ENCODE measurements at places on chromosomes 12 and 14. TPM values are rescaled to one million over a fixed set of nuclear protein-coding genes. Genes with fewer than 3 reads are reported as not detected.
A peak's percentile ranks its signal among the peaks of the same experiment; 100 is the strongest.

DNA sequence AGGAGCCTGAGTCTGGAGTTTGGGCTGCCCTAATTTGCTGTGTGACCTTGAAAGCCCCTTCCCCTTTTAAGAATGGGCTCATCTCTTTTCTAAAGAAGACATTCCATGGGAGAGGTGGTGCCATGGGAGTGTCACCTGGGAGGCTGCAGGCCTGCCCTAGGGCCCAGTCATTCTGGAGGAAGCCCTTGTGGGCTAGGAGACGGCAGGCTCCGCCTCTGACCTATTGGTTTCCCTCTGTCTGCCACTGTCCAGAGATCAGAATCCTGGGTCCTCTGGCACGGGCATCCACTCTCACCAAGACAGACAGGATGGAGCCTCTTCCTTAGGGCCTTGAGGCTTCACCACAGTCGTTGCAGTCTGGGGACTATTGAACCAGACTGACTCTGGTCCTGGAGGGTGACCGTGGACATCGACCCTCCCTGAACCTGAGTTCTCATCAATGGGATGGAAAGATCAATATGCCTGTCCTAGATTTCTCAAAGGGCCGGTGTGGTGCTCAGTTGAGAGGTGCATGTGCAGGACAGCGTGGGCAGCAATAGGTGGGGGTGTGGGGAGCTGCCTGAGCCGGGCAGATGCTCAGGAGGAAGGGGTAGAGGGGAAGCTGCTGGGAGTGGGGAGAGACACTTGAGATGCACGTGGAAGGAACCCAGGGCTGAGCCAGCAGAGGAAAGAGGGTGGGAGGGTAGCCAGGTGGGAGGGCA is 12.2 kb upstream of the CLMN start:
- DNase-seq, result no peak

DNA sequence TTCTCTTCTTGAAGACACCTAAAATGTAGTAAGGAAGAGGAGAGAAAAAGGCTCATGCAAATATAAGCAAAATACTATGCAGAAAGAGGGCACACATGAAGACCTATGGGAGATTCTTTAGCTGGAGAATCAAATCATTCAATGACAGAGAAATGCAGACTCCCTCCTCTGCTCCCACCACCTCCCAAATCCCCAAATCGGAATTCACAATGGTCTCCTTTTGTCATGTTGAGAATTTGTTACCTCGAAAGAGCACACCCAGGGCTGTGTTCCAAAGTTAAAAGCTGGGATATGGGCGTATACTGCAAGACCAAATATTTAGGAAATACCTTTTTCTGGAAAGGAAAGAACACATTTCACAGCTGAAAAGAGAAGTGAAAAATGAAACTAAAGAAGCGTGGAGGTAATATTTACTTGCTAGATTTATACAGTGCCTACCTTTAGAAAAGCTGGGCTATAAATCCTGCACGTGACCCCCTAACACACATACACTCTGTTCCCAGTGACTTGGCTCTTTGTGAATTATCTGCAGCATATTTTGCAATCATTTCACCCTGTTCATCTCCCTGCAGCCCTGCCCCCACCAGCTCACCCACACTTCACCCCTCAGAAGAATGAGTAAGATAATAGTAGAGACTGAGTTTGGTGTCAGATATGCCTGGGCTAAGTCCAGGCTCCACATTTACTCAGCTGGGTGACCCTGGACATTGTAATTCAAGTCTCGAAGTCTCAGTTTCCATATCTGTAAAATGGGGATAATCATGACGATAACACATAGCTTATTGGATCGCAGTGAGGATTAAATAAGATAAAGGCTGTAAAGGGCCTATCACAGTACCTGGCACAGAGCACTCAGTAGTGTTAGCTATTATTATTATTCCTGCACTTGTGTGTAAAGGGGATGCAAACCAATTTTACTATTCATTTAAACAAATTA is 2.9 kb upstream of the CACNA1C start:
- DNase-seq, result no peak

DNA sequence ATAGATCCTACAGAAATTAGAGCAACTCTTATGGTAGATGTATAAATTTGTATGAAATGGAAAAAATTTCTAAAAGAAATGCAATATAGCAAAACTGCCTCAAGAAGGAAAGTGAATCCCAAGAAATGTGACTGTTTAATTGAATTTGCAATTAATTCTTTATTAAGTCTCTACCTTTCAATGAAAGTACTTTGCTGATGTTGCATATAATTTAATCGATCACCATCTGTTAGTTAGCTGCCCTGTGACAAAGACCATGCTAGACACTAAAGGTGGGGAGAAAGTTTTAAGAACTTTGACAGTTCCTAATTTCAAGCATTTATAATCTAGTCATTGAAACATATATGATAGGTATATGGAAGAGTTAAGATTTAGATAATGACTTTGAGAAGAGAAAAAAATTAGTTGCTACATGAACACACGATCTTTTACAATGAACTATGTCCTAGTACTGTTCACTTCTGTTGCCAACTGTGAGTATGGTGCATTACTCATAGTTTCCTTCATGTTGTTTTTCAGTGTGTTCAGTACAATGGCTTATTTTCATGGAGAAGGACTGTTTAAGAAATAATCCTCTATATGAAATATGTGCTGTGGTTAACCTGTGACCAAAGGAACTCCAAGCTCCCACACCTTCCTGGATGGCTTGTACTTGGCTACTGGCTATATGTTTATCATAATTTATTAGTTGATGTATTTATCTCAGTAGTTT is 128.4 kb downstream of the METTL25 start:
- no peak for DNase-seq

GRCh38 chr12:56931474-56931978 is 2.7 kb downstream of the SDR9C7 start:
- DNase-seq, result peak; percentile 49

GRCh38 chr14:95953111-95953724 is 76.6 kb downstream of the TUNAR start:
- no peak for DNase-seq

CLEC6A gene
- not detected for polyA plus RNA-seq

- DNase-seq, result peak; percentile 42
Measured at GRCh38 chr12:109949089-109949488, 47.1 kb downstream of the GIT2 start.

DNA sequence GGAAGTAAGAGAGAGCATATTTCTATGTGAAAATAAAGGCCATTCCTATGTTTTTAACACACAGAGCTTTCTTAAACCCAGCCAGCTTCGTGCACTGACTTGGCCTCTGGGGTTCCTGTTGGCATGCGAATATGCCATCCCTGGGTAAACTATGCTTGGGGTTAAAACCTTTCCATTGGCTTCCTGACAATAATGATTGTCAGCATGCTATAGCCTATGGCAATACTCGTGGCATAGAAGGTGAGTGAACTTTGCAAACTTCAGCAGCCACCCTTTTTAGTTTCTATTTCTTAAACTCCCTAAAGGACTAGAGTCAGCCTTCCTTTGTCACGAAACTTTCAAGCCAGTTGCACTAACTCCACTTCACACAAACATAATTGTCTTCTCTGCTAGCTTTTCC is 148.4 kb upstream of the RGS6 start:
- DNase-seq, result no peak

BMAL2 gene
- 4.7 TPM for polyA plus RNA-seq

SRRM4 gene
- 0.39 TPM for polyA plus RNA-seq

PRPF39 gene
- 72.7 TPM for polyA plus RNA-seq

GRCh38 chr14:65019944-65020566 is 33.4 kb downstream of the FNTB start:
- DNase-seq, result peak; percentile 36

PIWIL1 gene
- polyA plus RNA-seq, result not detected

- no peak for DNase-seq
Measured at GRCh38 chr12:129119537-129119936, 266.3 kb downstream of the GLT1D1 start.

- DNase-seq, result no peak
Measured at GRCh38 chr14:64574371-64575107, 24.8 kb downstream of the PPP1R36 start.

CTSG gene
- 1.7 TPM for polyA plus RNA-seq

GRCh38 chr12:128820723-128821432 is 2.9 kb downstream of the SLC15A4 start:
- no peak for DNase-seq

GRCh38 chr14:89616852-89617341 is 199.9 kb upstream of the FOXN3 start:
- DNase-seq, result no peak

RHEBL1 gene
- 2.0 TPM for polyA plus RNA-seq

PSMA6 gene
- 173 TPM for polyA plus RNA-seq

RTN1 gene
- polyA plus RNA-seq, result 5.1 TPM

GRCh38 chr12:96882862-96883261 is 24.2 kb upstream of the NEDD1 start:
- DNase-seq, result no peak

GRCh38 chr12:46676396-46676795 is 149.4 kb downstream of the SLC38A4 start:
- DNase-seq, result no peak

GZMB gene
- polyA plus RNA-seq, result 0.53 TPM

- peak; percentile 58 for DNase-seq
Measured at GRCh38 chr12:111773801-111774551, 7.2 kb downstream of the ALDH2 start.

GRCh38 chr12:53232646-53233461 is 845 bp upstream of the RARG start:
- peak; percentile 83 for DNase-seq

- no peak for DNase-seq
Measured at GRCh38 chr12:24025153-24025798, 75.8 kb upstream of the SOX5 start.

- no peak for DNase-seq
Measured at GRCh38 chr14:53109105-53110041, 43.8 kb downstream of the DDHD1 start.

- no peak for DNase-seq
Measured at GRCh38 chr14:23175823-23176222, 7.6 kb downstream of the SLC7A8 start.

- no peak for DNase-seq
Measured at GRCh38 chr12:121417847-121418246, 17.9 kb downstream of the RNF34 start.

DNA sequence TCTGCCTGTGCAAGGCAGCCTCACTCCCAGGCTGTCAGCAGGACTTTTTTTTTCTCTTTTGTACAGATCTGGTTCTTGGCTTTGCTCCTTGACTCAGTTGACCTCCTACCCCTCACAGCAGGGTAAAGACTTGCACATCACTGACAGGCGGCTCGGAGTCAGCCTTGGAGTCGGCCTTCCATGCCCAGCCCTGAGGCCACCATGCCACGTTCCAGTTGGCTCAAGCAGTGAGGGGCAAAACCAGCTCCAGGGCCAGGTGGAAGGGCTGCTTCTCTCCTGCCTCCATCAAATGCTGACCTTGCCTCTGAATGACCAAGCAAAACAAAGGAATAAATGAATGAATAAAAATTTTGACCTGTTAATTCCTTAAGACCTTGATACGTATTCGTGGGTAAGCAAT is 27.6 kb downstream of the JAG2 start:
- DNase-seq, result no peak

DNA sequence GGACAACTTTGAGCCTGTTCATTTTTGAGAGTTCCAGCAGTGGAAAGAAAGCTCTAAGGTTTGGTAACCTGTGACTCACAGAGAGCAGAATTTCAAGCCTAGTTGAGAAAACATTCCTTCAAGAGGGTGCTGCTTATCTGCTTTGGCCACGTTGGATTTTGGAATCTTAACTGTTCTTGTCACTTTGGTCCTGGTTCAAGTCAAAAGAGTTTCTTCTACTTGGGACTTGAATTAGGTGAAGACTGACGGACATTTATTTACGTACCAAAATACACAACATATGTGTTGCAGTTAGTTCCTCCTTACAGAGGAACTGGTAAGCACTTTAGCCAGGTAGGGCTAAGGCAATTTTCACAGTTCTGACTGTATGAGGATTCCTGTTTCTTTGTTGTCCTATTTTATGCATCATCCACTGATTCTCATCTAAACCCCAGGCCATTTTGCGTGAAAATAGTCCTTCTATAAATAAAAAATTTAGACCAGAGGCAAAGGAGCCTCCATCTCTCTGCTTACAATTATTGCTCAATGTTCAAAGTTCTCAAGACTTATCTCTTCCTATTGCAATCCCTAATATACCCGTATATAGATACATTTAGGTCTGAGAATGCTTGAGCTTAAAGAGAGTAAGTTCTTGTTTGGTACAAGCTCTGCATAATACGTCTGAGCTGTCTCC is 580.9 kb downstream of the DIO2 start:
- no peak for DNase-seq

FAM90A1 gene
- polyA plus RNA-seq, result 1.4 TPM

DNA sequence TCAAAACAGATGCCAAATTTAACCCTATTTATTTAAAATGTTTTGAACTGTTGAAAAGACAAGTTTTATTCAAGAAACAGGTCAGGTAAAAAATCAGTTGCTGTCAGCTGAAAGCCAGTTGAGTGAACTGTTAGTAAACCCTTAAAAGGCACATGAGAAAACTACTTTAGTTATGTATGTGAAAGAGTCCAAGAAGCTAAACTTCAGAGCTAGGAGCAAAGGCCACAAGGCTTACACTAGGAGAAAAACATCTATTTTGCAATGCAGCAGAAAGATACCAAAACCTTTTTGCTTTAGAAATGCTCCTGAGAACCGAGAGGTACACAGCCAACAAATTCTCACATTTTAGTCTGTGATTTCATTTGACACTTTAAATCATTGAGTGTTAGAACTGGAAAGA is 375.2 kb downstream of the FSCB start:
- DNase-seq, result no peak

DNA sequence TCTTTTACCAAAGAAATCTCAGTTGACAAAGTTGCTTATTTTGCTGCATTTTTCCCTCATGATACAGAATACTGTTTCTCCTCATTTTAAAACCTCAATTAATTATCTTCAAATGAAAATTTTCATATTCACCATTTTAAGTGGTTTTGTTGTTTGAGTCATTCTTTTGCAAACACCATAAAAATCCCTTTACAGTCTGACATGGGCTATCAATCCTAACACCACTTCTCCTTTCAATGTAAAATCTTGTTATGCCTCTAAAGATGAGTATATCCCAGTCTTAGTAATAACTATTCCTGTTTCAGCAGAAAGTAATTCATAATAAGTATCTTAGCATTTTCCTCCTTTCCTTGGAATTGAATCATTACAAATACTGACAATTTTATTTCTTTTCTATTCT is 192.2 kb downstream of the SYT1 start:
- DNase-seq, result no peak

DNA sequence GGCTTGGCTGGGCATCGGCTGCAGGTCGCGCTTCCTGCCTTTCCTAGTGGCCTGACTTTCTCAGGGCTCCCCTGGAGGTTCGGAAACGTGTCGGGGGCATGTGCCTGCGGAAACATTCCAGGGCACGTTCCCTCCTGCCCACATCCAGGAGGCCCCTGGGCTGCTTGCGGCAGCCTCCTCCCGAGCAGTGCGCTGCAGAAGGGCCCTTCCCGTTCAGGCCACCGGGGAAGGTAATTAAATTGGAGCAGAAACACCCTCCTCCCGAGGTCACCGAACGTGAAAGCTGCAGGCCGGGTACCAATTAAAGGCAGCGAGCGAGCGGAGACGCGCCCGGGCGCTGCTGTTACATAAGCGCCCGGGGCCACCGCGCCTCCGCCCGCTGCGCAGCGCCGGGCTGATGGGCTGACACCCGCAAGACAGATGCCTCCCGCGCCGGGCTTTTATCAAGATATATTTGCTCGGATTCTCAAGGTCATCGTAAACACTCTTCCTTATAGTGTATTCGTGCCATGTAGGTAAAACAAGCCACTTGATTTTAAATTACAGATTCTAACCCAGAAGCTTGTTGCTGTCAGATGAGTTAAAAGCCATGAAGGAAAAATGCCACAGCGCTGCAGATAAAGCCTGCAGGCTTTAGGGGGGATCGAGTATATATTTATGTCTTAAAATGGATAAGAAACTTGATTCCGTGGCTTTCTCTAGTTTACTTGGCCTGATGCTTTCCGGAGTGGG is 31.4 kb downstream of the SSPN start:
- DNase-seq, result peak; percentile 43
